Lung (tissue), 17 donors: ENCODE measurements at places on chromosomes 5 and 9. TPM values are rescaled to one million over a fixed set of nuclear protein-coding genes. Genes with fewer than 3 reads are reported as not detected.

AMBP gene
- total RNA-seq: 3.7 TPM

ZNF483 gene
- total RNA-seq: 4.8 TPM

CATSPER3 gene
- 0.54 TPM for total RNA-seq

ZNF484 gene
- 8.3 TPM for total RNA-seq

- H3K27me3 ChIP-seq: no peaks in the 10 kb centered on the region
- H3K4me1 ChIP-seq: no peaks in the 10 kb centered on the region
- DNase-seq: no peak
Measured at GRCh38 chr5:124990723-124991122, 244.3 kb upstream of the ZNF608 start.

DNA sequence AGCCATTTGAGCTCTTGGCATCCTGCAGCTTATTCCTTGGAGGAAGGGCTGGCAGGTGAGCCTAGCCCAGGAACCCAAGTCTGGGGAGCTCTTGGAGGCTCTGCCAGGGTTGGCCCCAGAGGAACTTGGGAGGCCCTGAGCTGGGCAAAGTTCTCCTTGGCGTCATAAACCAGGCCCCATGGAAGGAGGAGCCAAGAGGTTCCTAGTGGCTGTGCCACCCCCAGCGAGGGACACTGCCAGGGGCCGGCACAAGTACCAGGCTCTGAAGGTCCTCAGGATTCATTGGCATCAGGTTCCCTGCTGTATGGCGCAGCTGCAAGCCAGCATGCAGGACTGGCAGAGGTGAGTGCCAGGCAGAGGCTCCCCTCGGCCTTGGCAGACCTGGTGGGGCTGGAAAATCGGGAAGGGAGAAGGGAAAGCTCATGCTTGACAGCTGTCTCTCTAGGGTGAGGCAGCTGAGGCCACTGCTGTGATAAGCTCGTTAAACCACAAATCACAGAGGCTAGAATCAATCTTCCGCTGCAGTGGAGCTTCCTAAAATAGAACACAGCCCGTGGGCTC is 54.6 kb upstream of the SYNPO start:
- no peaks in the 10 kb centered on the region for H3K27me3 ChIP-seq
- no peaks in the 10 kb centered on the region for H3K36me3 ChIP-seq
- DNase-seq: no peak
- no peak overlapping the region for H3K4me3 ChIP-seq
- H3K4me1 ChIP-seq: peaks cover 53% of the 10 kb centered on the region

DNA sequence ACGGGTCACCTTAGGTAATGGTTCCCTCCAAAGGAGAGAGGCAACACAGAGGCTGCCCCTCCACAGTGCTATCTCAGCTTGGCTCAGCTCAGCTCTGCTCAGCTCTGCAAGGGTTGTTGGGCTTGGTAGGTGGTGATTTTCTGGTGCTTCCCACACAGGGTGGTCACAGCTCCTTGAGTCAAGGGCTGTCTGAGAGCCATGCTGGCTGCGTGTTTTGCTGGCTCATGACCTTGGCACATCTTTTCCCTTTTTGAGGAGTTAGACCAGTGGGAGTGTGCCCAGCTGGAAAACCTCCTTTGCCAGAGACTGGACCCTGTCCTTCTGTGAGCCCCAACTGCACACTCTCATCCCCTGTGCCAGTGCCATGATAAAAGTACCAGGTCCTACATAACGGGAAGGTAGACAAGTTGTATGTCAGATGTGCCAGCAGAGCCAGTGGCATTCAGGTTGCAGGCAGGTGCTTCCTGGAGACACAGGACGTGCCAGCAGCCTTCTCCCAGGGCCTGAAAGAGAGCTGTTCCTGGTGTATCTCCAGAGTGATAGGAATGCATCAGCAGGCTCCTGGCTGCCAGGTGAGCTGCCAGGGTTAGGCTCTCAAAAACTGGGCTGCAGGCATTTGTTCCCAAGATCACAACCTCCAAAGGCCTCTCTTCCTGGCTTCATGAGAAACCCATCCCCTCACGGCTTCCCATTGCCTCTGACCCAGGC is 118.6 kb upstream of the CXCL14 start:
- DNase-seq: no peak
- no peak overlapping the region for H3K4me3 ChIP-seq
- H3K27me3 ChIP-seq: no peaks in the 10 kb centered on the region
- peaks cover 3% of the 10 kb centered on the region for H3K4me1 ChIP-seq

GRCh38 chr5:173278641-173279040 is 43.6 kb upstream of the NKX2-5 start:
- H3K36me3 ChIP-seq: no peaks in the 10 kb centered on the region
- no peaks in the 10 kb centered on the region for H3K27me3 ChIP-seq
- no peak for DNase-seq
- peaks cover 4% of the 10 kb centered on the region for H3K4me1 ChIP-seq

DNA sequence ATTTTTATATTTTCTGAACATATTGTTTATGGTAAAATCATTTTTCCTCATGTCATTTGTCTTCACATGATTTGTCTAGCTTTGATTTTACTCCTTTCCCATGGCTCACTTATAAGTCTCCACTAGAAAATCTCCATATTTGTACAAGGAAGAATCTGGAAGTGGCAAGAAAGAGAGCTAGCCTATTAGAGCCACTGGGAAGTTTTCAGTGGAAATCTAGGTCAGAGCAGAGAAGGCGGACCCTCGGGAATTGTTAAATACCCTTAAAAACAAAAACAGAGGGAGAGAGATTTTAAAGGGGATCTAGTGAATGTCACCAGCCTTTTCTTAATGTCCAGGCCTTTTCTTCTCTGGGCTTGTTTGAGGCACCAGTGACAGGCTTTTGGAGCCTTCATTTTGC is 56.6 kb downstream of the GRAMD2B start:
- H3K36me3 ChIP-seq: peaks cover 8% of the 10 kb centered on the region
- no peaks in the 10 kb centered on the region for H3K27me3 ChIP-seq
- peaks cover 2% of the 10 kb centered on the region for H3K4me1 ChIP-seq
- no peak for DNase-seq
- H3K27ac ChIP-seq: no peak overlapping the region

- DNase-seq: no peak
- no peak overlapping the region for H3K27ac ChIP-seq
- H3K4me3 ChIP-seq: no peak overlapping the region
- H3K27me3 ChIP-seq: no peaks in the 10 kb centered on the region
- H3K4me1 ChIP-seq: no peaks in the 10 kb centered on the region
Measured at GRCh38 chr5:57338068-57338867, 144.3 kb downstream of the ACTBL2 start.
